ENCODE measurements at places on chromosomes 13 and 19.

GRCh38 chr19:30123611-30124010, 181.6 kb downstream of the URI1 start:
- no peak for DNase-seq

DNA sequence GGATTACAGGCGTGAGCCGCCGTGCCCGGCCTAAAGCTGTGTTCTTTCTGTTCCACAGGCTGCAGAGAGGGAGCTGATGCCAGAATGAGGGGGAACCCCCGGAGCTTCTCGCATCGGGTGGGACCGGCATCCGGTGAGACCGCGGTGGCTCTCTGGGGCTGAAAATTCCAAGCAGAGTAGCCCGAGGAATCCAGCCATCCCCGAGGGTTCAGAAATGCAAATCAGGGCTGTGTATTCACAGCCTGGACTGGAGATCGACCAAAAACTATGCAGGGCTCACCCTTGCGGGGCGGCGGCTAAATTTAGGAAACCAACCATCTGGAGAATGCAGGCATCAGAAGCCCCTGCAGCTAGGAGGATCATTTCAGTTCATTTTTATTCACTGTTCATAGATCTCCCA, 99.2 kb downstream of the GNG7 start:
- no peak for DNase-seq

GRCh38 chr13:50208826-50209335, 193.6 kb downstream of the KCNRG start:
- DNase-seq, result peak; percentile 57

GRCh38 chr13:32224916-32225315, 90.2 kb downstream of the ZAR1L start:
- DNase-seq, result no peak

DNA sequence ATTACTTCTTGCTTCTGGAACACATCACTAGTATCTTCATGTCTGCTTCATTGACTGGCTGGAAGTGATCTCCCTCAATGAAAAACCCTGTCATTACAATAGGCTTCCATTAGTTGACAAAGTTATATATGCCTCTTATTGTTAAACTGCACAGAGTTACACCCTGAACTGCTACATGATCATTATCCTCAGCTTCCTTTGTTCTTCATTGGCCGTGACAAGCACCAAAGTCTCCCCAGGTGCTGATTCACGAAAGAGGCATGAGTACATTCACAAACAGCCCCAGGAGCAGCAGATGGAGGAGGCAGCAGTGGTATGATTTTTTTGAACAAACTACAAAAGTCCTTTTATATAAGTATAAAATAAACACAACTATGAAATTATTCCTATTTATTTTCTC, 51.4 kb downstream of the VWA8 start:
- no peak for DNase-seq

GRCh38 chr19:55485439-55486011, 537 bp downstream of the NAT14 start:
- DNase-seq, result peak; percentile 64

- no peak for DNase-seq
These were observed 3.3 kb upstream of the LILRA6 start for GRCh38 chr19:54245936-54246335.

GRCh38 chr19:7196763-7197118, 97.5 kb downstream of the INSR start:
- no peak for DNase-seq

DNA sequence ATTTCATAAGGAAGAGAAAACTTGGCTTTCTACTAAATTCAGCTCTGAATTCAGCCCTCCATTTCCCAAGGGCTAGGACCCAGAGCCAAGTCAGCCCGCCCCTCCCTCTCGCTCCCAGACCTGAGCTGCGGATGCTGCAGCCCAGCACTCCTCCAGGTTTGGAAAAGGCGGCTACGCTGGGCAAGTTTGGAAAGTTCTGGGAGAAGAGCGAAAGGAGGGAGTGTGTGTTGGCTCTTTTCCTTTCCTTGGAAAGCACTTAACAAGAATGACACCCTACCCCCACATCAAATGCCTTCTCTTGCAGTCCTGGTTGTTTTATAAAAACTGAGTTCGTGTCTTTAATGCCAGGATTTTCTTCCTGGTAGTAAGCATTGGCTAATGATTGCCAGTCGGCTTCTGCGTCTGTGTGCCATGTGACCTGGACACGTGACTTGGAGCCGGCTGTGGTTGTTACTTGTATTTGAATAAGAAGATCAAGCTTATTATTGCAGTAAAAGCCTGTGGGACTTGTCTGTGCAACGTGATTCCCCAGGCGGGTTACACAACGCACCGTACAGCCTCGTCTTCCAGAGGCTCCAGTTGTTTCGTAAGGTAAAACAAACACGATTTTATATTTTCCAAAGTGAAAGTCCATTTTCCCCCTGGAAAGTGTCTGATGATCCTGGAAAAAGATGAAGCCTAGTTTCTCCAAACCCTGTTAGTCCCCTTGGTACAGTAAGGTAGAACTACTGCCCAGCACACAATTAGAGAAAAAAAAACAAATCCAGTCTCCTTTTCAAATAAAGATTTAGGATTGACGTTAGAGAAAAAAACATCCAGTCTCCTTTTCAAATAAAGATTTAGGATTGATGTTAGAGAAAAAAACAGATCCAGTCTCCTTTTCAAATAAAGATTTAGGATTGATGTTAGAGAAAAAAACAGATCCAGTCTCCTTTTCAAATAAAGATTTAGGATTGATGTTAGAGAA, 26.8 kb upstream of the UBE2L5 start:
- DNase-seq, result peak; percentile 75

DNA sequence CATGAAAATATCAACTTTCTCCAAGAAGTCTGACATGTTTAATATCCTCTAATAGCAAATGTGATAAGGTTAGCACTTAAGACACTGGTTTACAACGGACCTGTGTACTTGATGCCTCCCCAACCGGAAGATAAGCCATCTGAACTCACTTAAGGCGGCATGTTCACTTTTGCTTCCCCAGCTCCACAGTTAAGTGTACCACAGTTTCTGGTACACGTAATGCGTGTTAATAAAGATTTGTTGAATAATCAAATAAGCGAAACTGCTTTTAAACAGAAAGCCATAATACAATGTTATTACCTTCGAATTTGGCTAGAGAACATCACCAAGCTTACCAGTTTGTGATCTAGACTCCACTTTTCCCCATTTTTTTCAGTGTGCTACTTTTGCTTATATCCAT, 1.4 kb upstream of the PAN3 start:
- peak; percentile 54 for DNase-seq

DNA sequence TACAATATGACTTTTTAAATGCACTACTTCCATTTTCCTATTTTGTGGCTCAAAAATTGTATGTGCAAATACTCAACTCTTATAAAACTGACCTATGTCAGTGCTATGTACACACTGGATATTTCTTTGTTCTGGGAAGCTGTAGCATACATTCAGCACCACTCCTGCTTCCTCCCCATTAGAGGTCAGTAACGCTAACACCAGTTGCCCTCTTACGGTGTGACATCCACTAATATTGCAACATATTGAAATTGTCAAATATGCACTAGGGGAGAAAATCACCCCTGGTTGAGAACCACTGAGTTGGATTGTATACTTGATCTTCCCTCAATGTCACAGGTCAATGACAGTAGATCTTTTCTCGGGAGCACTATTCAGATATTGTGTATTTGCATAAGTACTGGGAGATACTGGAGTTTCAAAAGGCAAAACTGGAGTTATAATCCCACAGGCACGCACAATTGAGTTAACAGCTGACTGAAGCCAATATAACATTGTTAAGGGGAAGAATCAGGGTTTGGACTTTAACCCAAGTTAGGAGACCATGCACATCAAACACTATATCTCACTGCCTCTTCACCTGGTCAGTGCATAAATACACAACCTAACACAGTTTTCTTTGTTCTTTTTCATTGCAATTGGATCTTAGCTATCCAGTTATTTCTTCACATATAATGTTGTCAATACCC, 1276.5 kb upstream of the MIR17HG start:
- no peak for DNase-seq

DNA sequence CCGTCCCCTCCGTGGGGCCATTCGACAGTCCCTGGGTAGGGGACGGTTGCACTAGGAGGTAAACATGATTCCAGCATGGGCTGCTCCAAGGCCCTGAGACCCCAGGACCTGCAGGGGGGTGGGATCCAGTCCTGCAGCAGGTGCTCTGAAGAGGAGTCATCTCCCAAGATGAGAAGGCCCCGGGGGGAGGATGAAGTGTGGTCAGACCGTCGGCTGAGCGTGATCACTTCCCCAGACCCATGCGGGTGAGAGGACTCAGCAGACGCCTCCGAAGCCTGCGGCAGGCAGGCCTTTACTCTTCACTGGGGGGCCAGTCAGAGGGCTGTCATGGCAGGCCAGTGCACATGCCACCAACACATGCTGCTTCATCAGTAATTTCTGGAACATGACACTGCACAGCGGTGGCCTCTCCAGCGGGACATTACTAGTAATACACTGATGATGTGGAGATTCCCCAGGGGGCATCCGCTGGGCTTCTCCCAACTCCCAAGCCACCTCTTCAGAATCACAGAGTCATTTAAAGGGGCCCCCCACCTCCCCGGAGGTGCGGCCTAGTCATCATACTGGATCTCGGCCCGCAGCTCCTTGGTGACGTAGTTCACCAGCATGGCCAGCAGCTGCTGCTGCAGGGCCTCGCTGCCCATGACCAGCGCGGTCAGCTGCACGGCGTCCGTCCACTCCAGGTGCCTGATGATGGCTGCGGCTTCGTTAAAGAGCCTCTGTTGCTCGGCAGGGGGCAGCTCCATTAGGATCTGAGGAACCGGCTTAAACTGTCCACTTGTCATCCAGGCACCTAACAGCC, 12.7 kb downstream of the C19orf12 start:
- DNase-seq, result no peak

DNA sequence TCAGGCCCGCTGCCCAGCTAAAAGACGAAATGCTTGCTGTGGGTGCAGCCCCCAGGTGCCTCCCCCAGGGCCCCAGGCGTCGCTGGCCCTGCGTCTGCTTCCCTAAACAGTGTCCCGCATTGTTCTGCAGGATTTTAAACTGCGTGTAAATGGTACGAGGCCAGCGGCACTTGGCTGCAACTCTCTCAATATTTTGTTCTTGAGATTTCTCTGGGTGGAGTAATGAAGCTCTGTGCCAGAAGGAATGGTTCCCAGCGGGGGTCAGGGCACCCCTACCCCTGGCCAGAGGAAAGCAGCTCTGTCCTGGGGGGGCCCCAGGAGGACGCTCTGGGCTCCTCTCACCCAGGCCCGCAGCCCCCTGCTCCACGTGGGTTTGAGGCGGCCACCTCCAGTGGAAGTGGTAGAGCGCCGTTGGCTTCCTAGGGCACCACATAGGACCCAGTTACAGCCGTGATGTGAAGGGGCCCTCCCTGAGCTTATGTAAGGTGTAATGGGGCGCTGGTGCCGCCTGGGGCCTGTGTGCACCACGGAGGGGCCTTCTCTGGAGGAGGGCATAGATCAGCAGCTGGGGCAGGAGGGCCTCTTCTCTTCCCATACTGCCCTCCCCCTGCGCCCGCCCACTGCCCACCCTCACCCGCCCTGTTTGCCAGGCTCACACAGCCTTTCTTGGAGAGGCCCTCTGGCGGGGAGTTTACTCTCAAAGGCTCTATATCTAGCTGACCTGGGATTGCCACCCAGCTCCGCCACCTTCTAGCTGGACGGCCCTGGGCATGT, 19.8 kb downstream of the PAK4 start:
- DNase-seq, result no peak

- DNase-seq, result no peak
These were observed 3.4 kb upstream of the HNRNPA1L2 start for GRCh38 chr13:52638666-52639328.
